Myocyte (in vitro differentiated cells): ENCODE measurements at places on chromosomes 12 and 14. TPM values are rescaled to one million over a fixed set of nuclear protein-coding genes. Genes with fewer than 3 reads are reported as not detected.
A peak's percentile ranks its signal among the peaks of the same experiment; 100 is the strongest.

DNA sequence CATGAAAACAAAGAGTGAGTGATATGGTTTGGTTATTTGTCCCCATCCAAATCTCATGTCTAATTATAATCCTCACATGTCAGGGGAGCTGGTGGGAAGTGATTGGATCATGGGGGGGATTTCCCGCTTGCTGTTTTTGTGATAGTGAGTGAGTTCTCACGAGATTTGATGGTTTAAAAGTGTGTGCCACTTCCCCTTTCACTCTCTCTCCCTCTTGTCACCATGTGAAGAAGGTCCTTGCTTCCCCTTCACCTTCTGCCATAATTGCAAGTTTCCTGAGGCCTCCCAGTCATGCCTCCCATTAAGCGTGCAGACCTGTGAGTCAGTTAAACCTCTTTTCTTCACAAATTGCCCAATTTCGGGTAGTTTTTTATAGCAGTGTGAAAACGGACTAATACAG is 2.1 kb upstream of the ATXN7L3B start:
- no peak for DNase-seq

DNA sequence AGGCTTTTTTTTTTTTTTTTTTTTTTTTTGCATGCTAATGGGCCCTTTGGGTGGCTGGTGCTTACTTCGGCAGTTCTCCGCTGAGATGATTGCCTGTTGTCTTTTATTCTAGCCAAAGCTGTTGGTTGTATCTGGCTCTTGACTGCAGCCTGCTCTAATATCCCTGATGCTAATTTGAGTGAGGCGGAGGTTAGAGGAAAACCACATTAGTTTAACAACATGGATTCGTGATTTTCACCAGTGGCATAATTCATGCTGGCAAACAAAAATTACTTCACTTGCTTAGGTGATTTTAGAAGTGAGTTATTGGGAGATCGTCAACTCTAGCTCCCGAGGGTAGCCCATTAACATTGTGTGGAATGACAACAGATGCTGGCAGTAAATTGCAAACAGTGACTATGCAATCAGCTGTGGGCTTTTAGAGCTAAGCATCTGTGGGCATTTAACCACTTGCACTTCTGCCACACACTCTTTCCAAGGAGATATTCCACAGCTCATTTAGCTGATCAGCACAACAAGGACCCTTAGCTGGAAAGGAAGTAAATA is 97.6 kb upstream of the ZDHHC17 start:
- DNase-seq: peak; percentile 87

DNA sequence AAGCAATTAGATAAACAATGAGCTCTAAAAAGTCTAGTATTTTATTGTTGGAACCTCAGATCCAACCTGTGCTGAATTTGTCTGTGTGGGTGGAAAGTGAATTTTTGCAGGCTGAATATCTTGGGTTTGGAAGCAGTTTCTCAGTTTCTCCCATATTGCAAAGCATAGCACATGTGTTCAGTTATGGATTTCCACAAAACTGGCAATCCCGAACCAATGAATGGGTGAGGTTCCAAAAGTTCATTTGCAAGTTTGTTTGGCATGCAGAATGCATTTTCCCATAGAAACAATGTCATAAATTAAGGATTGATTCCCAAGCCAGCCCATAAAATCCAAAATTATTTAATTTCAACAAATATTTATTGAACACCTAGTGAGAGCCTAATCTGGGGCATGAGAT is 43.4 kb downstream of the PLXNC1 start:
- DNase-seq: no peak

The ASCL1 gene
- not detected in 2 replicates for total RNA-seq

The KLHDC1 gene
- total RNA-seq: 4.9 and 6.1 TPM in 2 replicates

The FGD6 gene
- total RNA-seq: 3.1 TPM in 2 replicates

GRCh38 chr14:90757452-90757851 is 58.8 kb downstream of the TTC7B start:
- DNase-seq: no peak

The SINHCAF gene
- 22.7 and 24.6 TPM in 2 replicates for total RNA-seq

GRCh38 chr12:34335819-34336262 is 313.5 kb downstream of the ALG10 start:
- DNase-seq: no peak

The KERA gene
- not detected in 2 replicates for total RNA-seq

GRCh38 chr14:48616931-48617330 is 941.5 kb upstream of the MDGA2 start:
- no peak for DNase-seq

GRCh38 chr12:72272091-72272661 is at the start of gene TRHDE:
Gene TRHDE (plus strand): TSS chr12:72272370. CDS start chr12:72272644, 274 bp downstream.
- DNase-seq: peak; percentile 1

- DNase-seq: no peak
Observed at GRCh38 chr12:13066459-13066858, 22.3 kb downstream of the FAM234B start.

- DNase-seq: no peak
Observed at GRCh38 chr12:123231931-123232330, 1.0 kb downstream of the MPHOSPH9 start.

DNA sequence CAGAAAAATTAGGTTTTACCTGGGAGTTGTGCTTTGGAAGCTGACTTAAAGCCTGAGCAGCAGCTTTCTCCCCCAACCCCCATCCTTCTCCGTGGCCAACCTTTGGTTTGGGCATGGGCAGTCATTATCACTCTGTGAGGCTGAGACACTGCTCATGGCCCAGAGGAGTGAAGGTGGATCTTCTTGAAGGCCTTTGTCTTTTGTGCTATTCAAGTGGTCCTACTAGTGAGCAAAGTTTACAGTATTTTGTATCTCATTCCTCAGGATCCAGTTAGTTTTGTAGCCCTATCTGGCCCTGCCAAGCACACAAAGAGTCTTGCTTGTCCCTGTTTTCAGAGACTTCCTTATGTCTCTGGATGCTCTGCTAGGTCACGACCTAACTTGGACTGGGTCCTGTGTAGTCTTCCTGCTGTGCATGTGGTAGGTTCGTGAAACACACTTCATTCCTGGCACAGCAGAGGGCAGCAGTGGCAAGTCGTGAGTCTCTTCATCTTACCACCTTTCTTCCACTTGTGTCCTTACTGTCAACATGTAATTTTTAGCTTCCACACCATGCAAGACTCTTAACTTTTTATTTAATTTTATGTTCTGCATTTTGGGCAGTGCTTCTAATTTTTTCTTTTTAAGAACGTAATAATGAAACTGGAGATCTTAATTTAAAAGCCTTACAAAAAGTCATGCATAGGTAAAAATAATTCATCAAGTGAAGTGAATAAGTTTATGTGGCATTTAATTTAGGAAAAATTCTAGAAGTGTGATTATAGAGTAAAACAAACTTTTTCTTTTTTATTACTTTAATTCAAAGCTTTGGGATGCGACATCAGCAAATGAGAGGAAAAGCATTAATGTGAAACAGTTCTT is 53.7 kb downstream of the APAF1 start:
- peak; percentile 67 for DNase-seq

The INHBC gene
- total RNA-seq: not detected in 2 replicates

DNA sequence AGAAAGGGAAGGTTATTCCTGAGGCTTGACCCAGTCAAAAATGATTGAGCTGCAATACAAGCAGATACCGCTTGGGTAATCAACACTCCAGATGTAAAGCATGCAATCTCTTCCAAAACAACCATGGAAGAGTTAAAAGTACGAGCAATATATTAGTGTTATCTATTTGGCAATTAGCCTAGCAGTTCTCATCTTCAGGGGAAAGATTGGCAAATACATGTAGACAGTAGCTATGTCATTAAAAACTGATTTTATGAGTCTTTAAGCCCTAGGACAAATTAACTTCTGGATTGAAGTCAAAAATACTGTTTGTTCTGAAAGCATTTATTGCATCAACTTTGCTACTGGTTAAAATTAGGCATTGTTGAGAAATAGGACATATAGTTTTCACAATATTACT is 9.3 kb upstream of the GYS2 start:
- no peak for DNase-seq

The TAPBPL gene
- total RNA-seq: 10.9 and 14.0 TPM in 2 replicates

The ACOT6 gene
- total RNA-seq: not detected in 2 replicates

DNA sequence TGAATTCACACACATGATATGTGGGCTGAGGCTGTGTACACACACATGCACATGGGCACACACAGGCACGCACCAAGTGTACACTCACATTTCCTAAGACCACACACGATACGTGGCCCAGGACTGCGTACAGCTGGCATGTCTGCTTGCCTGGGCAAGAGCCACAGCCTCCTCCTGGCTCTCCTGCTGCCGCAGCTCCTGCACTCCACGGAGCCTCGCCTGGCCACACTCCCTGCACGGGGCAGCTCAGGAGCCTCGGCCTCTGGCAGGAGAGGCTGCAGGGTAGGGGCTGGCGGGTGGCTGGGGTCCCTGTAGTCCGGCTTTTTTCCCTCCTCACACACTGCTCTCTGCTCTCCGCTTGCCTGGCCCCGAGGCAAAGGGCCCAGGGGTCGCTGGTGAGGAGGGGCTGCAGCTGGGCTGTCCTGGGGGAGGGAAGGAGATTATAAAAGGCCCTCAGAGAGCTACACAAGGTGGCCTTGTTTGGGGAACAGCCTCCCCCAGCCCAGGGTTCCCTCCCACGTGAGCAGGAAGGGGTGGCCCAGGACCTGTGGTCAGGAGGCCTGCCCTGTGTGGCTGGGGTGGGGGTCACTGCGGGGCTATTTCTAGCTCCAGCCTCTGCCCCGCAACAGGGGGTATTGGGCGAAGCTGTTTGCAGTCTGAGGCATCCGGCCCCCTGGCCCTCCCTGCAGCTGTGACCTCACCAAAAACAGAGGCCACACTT is 89.0 kb upstream of the SFSWAP start:
- peak; percentile 74 for DNase-seq

DNA sequence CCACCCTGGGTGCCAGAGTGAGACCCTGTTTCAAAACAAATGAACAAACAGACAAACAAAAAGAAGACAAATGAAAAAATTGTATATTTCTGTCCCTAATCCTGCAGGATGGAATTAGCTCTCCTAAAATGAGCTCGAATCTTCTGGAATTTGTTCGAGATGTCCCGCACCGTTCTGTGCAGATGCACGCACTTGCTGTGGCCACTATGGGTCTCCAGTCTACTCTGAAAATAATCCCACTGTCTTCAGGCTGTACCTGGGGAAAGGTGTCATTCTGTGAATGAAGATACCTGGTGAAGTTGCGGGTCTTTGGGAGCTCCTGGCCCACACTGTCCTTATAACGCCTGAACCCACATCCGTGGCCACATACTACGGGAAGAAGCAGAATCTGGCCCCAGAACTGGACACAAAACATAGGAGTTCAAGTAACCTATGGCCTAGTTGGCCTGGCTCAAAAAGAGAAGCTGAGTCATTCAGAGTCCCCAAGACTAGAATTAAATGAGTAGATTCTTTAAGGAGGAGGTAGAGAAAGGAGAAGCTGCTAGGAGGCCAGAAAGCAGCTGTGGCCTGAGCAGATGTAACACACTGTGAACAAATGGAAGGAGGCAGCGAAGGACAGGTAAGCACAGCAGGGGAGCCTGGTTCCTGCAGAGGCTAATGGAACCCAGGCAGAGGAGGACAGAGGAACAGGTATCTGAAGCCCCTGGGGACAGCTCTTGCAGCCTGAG is 108.6 kb downstream of the FOXN3 start:
- DNase-seq: no peak

The RAB3IP gene
- total RNA-seq: 11.1 and 17.9 TPM in 2 replicates

GRCh38 chr14:96078625-96079016 is 39.5 kb downstream of the C14orf132 start:
- no peak for DNase-seq

GRCh38 chr12:50055831-50056638 is 1.4 kb upstream of the ASIC1 start:
- peak; percentile 50 for DNase-seq

- DNase-seq: peak; percentile 62
Observed at GRCh38 chr14:29851397-29851796, 76.2 kb downstream of the PRKD1 start.

DNA sequence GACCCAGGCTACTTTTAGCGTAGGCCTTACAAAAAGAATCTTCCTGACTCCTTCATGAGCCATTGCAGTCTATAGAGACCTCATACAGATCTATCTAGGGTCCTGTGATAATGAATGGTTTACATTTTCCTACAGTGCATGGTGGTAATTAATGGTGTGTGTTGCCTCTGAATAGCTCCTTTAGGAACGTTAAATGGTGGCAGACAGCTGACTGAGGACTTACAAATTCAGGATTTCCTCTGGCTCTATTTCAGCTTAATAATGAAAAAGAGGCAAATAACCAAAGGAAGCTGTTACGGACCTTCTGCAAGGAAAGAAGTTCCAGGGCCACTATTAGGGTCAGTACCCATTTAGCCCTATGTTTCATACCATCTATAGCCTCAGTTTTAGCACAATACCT is 5.1 kb downstream of the IKBIP start:
- DNase-seq: no peak

The TMEM179 gene
- not detected in 2 replicates for total RNA-seq

- DNase-seq: no peak
Observed at GRCh38 chr12:82082501-82082900, 275.7 kb downstream of the CCDC59 start.

GRCh38 chr14:66649498-66649897 is 141.6 kb downstream of the GPHN start:
- no peak for DNase-seq

- DNase-seq: no peak
Observed at GRCh38 chr12:1888923-1889322, 29.5 kb downstream of the CACNA2D4 start.

DNA sequence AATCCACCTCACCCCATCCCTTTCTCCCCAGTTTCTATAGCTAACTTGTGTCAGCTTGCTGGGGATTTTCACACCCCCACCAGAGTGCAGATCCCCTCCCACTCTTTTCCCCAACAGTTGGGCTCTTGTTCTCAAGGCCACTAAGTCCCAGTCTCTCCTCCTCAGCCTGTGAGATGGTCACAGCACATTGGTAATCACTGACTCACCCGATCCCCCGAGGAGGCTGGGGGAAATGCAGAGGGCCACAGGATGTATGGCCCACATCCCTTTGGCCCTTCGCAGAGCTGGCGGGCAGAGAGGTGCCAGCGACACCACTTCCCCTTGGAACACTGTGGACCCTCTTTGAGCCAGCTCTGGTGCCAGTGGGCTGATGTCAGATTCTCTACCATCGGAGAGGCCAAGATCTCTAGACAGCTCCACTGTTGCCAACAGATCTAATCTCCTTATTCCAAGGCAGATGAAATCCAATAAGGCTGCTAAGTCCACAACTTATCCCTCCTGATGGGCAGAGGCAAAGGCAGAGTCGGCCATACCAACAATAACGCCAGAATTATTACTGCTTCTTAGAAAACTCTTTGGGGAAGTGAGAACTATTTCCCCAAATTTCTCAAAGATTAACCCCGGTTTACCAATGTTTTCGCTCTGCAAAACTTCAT is 1.6 kb downstream of the FMNL3 start:
- DNase-seq: peak; percentile 51

The SERPINA9 gene
- total RNA-seq: not detected in 2 replicates

DNA sequence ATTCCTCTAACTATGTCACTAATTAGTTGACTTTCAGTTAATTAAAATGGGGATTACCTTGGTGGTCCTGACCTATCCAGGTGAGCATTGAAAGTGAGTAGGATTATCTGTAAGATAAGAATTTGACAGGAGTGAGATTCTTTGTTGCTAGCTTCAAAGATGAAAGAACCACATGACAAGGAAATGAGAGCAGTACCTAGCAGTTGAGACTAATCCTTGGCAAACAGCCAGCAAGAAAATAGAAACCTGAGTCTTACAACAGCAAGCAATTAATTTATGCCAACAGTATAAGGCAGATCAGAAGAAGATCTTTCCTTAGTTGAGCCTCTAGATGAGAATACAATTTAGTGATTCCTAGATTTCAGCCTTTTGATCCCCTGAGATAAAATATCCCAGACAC is 1058.4 kb downstream of the LRFN5 start:
- no peak for DNase-seq

The HRK gene
- total RNA-seq: not detected in 2 replicates

The PPM1H gene
- total RNA-seq: 19.3 and 24.6 TPM in 2 replicates
